ENCODE measurements at places on chromosomes 1 and 21.

GRCh38 chr1:117577191-117577885 is 28.5 kb upstream of the TENT5C start:
- no peak for DNase-seq

- DNase-seq, result no peak
Observed at GRCh38 chr1:240610636-240611035, 1.3 kb downstream of the GREM2 start.

- no peak for DNase-seq
Observed at GRCh38 chr1:31768939-31769704, 5.0 kb upstream of the ADGRB2 start.

DNA sequence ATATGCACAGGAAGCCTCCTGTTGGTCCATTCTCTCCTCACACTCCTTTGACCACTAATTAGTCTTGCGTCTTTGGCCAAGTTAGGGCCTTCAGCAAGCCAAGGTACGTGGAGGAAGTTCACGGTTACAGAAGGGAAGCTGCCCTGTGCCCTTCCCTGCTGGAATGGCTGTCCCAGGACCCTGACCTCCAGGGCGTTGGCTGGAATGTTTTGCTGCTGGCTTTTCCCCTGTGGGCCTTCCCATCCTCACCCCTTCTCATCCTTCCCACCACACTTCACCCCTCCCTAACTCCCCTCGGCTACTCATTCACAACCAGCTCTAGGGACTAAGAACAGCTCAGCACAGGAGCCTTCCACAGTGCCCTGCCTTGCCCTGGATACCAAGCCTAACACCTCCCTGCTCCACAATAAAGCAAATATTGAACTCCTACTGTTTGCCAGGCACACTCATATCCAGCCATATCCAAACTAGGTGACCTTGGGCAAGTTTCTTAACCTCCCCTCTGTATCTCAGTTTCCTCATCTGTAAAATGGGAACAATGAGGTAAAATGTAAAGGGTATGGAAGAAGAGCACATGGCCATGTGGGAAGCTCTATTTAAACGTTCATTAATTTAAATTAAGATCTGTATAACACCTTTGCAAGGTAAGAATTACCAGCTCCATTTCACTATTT is 8.8 kb upstream of the CDCP2 start:
- no peak for DNase-seq

DNA sequence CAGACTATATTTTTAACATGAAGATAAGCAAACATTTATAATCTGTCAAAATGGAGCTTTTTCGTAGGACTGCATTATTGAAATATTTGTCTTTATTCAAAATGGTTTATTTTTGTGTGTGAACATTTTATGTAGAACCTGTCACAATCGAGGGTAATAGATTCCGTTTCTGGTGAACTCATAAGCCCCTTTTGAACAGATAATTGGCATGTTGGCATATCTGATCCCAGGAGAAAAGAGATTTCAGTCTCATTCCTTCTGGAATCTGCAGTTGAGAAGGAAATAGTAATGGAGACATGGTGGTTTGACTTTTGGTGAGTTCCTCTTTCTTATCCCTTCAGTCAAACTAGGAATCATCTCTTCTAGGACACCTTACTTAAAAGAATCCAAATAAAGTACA is 427.9 kb upstream of the B3GALT2 start:
- no peak for DNase-seq

DNA sequence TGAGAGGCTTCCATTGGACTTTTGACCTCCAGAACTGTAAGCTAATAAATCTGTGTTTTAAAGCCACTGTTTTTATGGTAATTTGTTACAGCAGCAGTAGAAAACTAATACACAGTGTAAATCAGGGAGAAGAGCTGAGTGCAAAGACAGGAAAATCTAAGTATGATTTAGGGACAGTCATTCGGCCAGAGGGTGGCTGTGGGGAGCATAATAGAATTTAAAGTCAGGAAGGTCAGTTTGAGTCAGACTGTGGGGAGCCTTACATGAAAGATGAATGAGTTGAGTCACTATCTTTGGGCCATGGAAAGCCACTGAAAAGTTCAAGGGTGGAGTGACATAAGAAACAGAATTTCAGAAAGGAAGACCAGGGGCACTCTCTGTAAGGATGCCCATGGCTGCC is 52.4 kb upstream of the SSX2IP start:
- DNase-seq, result no peak

- no peak for DNase-seq
Observed at GRCh38 chr1:247077876-247078257, 744 bp downstream of the ZNF670 start.

DNA sequence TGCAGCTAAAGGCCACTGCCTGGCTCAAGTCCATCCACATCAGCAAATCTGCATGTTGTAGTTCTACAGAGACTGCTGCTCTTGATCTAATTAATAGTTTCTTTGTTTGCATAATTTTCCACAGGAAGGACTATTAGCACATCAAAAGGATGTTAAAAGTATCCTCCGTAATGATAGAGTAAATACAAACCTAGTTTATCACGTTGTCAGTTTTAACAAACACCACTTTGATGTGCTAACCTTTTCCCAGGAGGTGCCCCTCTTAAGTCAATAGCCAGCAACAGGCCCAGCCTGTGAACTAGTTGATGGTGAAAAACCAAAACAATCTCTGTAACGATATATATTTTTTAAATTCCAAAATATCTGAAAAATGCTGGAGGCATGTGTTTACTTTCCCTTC is 64.2 kb upstream of the SLC22A15 start:
- DNase-seq, result no peak

- DNase-seq, result no peak
Observed at GRCh38 chr1:202004711-202005110, 5.7 kb upstream of the ELF3 start.

DNA sequence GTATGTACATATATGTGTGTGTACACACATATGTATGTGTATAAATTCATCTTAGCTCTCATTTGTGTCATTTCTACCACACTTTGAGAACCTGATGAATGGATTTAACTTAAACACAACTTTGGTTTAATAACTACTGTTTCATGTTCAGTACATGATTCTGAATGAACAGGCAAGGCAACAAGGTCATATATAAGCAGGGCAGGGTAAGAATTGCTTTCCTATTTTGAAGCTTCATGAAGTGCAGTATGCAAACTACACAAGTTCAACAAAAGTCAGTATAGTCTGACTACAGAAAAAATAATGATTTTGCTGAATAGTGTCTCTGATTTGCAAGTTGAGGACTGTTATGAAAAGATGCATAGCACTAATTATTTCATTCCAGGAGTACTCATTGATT is 127.6 kb downstream of the KCNK2 start:
- DNase-seq, result no peak

Data from stimulated activated CD8-positive, alpha-beta memory T cell treated with anti-CD3 and anti-CD28 coated beads, Interleukin-4, amount 100 ng/mL, for 24 hours (primary cell).